Spleen (tissue), 13 donors: ENCODE measurements at places on chromosomes 13 and 19. TPM values are rescaled to one million over a fixed set of nuclear protein-coding genes. Genes with fewer than 3 reads are reported as not detected.

Gene TPTE2
- total RNA-seq: 0.23 TPM

Gene POGLUT2
- total RNA-seq: 4.4 TPM

Gene CLIP3
- total RNA-seq: 7.2 TPM

Gene KLHL1
- not detected for total RNA-seq

Gene ZNF324
- 18.7 TPM for total RNA-seq

Gene ZNF628
- 7.6 TPM for total RNA-seq

Gene SIGLEC12
- 7.0 TPM for total RNA-seq

Gene TICAM1
- total RNA-seq: 18.3 TPM

Gene GRIN2D
- 0.92 TPM for total RNA-seq

Gene IGFL1
- total RNA-seq: not detected

GRCh38 chr13:37158481-37158880 lies 53.0 kb upstream of the CSNK1A1L start:
- H3K4me3 ChIP-seq: no peak overlapping the region
- no peak overlapping the region for H3K27ac ChIP-seq
- no peak for DNase-seq
- H3K27me3 ChIP-seq: no peaks in the 10 kb centered on the region
- no peaks in the 10 kb centered on the region for H3K4me1 ChIP-seq

- H3K27me3 ChIP-seq: peaks cover 66% of the 10 kb centered on the region
- H3K27ac ChIP-seq: no peak overlapping the region
- H3K4me3 ChIP-seq: peak overlapping the region; percentile 67
- peak; percentile 91 for DNase-seq
Measured at GRCh38 chr19:45496349-45496953, 396 bp downstream of the RTN2 start.

- H3K27me3 ChIP-seq: no peaks in the 10 kb centered on the region
- no peak overlapping the region for H3K4me3 ChIP-seq
- peaks cover 9% of the 10 kb centered on the region for H3K4me1 ChIP-seq
- H3K27ac ChIP-seq: no peak overlapping the region
Measured at GRCh38 chr19:4593409-4593851, 33.9 kb upstream of the SEMA6B start.

- peaks cover 36% of the 10 kb centered on the region for H3K4me1 ChIP-seq
- DNase-seq: peak; percentile 90
- peak overlapping the region; percentile 64 for H3K27ac ChIP-seq
- H3K27me3 ChIP-seq: no peaks in the 10 kb centered on the region
Measured at GRCh38 chr19:3146677-3147100, 10.9 kb downstream of the GNA15 start.

DNA sequence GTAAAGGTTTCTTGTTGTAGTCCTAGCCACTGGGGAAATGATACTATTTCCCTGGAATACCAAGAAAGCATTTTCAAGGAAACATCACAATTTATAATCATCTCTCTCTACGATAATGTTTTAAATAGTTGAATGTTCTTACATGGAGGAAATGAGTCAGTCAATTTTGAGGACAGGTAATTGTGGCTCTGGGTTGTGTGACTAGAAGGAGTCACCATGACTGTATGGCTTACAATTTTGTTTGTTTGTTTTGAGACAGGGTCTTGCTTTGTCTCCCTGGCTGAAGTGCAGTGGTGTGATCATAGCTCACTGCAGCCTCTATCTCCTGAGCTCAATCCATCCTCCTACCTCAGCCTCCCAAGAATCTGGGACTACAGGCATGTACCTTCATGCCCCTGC lies 47.4 kb downstream of the COG3 start:
- H3K27ac ChIP-seq: no peak overlapping the region
- no peaks in the 10 kb centered on the region for H3K4me1 ChIP-seq
- no peak for DNase-seq
- no peaks in the 10 kb centered on the region for H3K36me3 ChIP-seq
- H3K4me3 ChIP-seq: no peak overlapping the region
- H3K27me3 ChIP-seq: no peaks in the 10 kb centered on the region

DNA sequence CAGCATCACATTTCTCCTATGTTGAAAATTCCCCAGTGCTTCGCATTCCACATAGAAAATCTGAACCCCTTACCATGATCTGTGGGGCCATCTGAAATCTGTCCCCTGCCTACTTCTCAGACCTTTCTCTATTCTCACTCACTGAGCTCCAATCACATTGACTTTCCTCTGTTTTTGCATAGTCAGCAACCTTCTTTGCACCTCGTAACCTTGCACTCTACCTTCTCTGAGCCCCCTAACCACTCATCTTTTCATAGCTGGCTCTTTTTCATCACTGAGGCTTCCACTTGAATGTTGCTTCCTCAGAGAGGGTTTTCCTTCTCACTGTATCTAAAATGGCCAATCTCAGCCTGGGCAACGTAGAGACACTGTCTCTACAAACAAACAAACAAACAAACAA lies 286.3 kb downstream of the GPC5 start:
- no peak for DNase-seq
- H3K4me1 ChIP-seq: no peaks in the 10 kb centered on the region
- no peaks in the 10 kb centered on the region for H3K36me3 ChIP-seq
- no peak overlapping the region for H3K27ac ChIP-seq
- H3K4me3 ChIP-seq: no peak overlapping the region
- no peaks in the 10 kb centered on the region for H3K27me3 ChIP-seq

GRCh38 chr19:53818756-53819155 lies 5.4 kb downstream of the NLRP12 start:
- peaks cover 50% of the 10 kb centered on the region for H3K36me3 ChIP-seq
- no peaks in the 10 kb centered on the region for H3K4me1 ChIP-seq
- no peak overlapping the region for H3K27ac ChIP-seq
- DNase-seq: no peak

DNA sequence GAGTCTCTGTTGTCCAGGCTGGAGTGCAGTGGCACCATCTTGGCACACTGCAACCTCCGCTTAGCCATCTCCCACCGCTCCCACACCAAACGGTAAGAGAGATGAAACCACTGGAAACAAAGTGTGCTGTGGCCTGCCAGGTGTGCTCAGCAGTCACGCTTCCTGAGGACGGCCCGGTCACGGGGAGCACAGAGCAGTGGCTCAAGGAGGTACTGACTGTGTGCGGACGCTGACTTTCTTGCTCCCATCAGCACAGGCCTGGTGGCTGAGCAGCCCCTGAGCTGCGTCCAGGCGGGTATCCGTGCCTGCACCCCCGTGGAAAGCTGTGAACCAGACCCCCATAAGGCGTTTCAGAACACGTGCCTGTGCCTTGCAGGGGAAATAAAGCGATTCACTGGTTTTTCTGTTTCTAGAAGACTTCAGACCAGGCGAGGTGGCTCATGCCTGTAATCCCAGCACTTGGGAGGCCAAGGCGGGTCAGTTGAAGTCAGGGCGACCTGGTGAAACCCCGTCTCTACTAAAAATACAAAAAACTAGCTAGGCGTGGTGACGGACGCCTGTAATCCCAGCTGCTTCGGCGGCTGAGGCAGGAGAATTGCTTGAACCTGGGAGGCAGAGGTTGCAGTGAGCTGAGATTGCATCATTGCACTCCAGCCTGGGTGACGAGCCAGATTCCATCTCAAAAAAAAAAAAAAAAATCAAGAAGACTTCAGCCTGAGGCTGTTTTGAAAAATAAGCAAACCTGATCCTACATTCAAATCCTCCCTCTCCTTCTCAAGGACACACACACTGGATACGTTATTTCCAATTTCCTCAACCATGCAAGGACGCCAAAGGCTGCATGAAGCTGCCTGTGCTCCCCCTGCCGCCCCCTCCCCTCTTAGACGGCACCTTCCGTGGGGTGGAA lies 25.5 kb downstream of the ADPRHL1 start:
- no peak overlapping the region for H3K27ac ChIP-seq
- H3K4me3 ChIP-seq: no peak overlapping the region
- no peak for DNase-seq
- peaks cover 9% of the 10 kb centered on the region for H3K4me1 ChIP-seq
- no peaks in the 10 kb centered on the region for H3K27me3 ChIP-seq
- H3K36me3 ChIP-seq: no peaks in the 10 kb centered on the region

GRCh38 chr19:17074634-17075034 lies 618 bp downstream of the HAUS8 start:
- DNase-seq: no peak
- peak overlapping the region; percentile 87 for H3K27ac ChIP-seq
- peaks cover 61% of the 10 kb centered on the region for H3K4me1 ChIP-seq
- no peaks in the 10 kb centered on the region for H3K27me3 ChIP-seq
- H3K36me3 ChIP-seq: peaks cover 31% of the 10 kb centered on the region

GRCh38 chr19:7916955-7917266 lies 2.3 kb downstream of the TGFBR3L start:
- H3K4me3 ChIP-seq: peak overlapping the region; percentile 42
- peaks cover 62% of the 10 kb centered on the region for H3K4me1 ChIP-seq
- H3K36me3 ChIP-seq: peaks cover 10% of the 10 kb centered on the region
- peaks cover 57% of the 10 kb centered on the region for H3K27me3 ChIP-seq
- no peak overlapping the region for H3K27ac ChIP-seq

DNA sequence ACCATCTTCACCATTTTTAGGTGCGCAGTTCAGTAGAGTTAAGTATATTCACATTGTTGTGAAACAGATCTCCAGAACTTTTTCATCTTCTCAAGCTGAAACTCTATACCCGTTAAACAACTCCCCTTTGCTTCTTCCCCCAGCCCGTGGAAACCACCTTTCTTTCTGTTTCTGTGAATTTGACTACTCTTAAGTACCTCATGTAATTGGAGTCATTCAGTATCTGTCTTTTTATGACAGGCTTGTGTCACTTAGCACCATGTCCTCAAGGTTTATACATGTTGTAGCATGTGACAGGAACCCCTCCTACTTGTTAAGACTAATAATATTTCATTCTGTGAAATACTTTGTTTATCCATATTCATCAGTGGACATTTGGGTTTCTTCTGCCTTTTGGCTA lies 52.8 kb downstream of the TNFRSF19 start:
- no peak overlapping the region for H3K4me3 ChIP-seq
- H3K27me3 ChIP-seq: no peaks in the 10 kb centered on the region
- H3K36me3 ChIP-seq: no peaks in the 10 kb centered on the region
- no peak overlapping the region for H3K27ac ChIP-seq

DNA sequence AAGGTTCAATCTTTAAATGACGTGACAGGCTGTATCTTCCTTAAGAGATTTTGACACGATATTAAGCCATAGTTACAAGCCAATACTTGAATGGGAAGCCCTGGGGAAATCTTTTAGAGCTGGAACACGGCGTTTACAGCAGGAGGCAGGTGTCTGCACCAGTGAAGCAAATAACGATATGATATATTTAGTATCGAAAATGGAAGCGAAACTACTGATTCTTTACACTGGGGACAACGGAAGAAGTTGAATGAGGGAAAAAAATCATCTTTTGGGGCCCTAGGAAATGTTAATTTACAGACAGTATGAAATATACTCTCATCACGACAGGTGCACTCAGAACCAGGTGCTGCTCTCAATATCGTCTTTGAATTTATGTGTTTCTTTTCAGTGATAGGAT lies 793.9 kb upstream of the PCDH20 start:
- no peak overlapping the region for H3K27ac ChIP-seq
- H3K4me3 ChIP-seq: no peak overlapping the region
- H3K36me3 ChIP-seq: no peaks in the 10 kb centered on the region
- DNase-seq: no peak

GRCh38 chr19:5386841-5387240 lies 46.2 kb upstream of the PTPRS start:
- no peak overlapping the region for H3K27ac ChIP-seq
- H3K4me3 ChIP-seq: no peak overlapping the region
- H3K27me3 ChIP-seq: no peaks in the 10 kb centered on the region
- H3K36me3 ChIP-seq: no peaks in the 10 kb centered on the region
- H3K4me1 ChIP-seq: no peaks in the 10 kb centered on the region
- no peak for DNase-seq

- DNase-seq: no peak
- H3K4me1 ChIP-seq: no peaks in the 10 kb centered on the region
- H3K27ac ChIP-seq: no peak overlapping the region
- no peaks in the 10 kb centered on the region for H3K36me3 ChIP-seq
Measured at GRCh38 chr19:30778061-30778460, 405.9 kb downstream of the ZNF536 start.

- peaks cover 65% of the 10 kb centered on the region for H3K4me1 ChIP-seq
- H3K27me3 ChIP-seq: no peaks in the 10 kb centered on the region
- no peaks in the 10 kb centered on the region for H3K36me3 ChIP-seq
- no peak overlapping the region for H3K4me3 ChIP-seq
Measured at GRCh38 chr13:114142137-114142550, 9.7 kb upstream of the RASA3 start.

DNA sequence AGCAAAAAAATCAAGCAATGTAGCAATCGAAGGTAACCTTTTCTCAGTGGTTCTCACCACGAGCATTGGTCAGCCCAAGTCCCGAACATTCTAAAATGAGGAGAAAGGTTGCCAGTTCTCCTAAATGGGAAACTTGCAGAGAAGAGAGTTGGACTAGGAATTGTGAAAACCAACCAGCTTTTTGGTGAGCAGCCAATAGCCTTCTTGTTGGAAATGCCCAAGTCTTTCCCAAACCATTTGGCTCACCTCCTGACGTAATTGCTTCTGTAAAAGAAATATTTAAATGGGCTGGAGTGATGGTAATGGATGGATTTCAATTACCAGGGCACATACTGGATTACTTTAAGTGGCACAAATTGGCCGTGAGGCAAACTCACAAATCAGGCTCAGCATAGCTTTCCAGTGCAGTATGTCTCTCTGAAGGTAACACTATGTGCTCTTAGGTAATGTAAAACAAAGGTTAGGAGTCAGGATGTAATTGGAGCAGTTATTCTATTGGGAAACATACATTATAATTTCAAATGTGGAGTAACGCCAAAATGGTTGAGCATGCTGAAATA lies 423.2 kb downstream of the KLF5 start:
- no peak for DNase-seq
- no peaks in the 10 kb centered on the region for H3K36me3 ChIP-seq
- no peak overlapping the region for H3K27ac ChIP-seq
- no peaks in the 10 kb centered on the region for H3K27me3 ChIP-seq
- H3K4me3 ChIP-seq: no peak overlapping the region
- no peaks in the 10 kb centered on the region for H3K4me1 ChIP-seq

DNA sequence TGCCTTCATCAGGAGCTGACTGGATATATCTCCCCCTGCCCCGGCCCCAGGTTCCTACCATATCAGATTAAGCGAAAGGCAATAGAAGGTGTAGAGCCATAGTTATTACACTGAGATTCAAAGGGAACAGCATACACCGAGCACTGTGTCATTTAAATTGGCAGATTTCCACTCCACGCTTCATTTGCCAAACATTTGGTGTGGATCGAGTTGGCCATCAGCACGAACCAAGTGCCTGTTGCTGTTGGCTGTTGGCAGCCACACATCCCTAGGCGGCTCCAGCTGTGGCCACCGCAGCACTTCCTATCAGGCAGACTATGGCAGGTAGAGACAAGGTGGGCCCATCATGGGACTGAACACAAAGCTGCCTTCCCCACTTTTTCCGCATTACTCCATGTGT lies 115.8 kb downstream of the CCNA1 start:
- no peak overlapping the region for H3K4me3 ChIP-seq
- H3K27me3 ChIP-seq: no peaks in the 10 kb centered on the region
- no peaks in the 10 kb centered on the region for H3K36me3 ChIP-seq
- H3K27ac ChIP-seq: no peak overlapping the region
- no peak for DNase-seq

- DNase-seq: no peak
- H3K4me3 ChIP-seq: no peak overlapping the region
- no peak overlapping the region for H3K27ac ChIP-seq
- H3K4me1 ChIP-seq: no peaks in the 10 kb centered on the region
Measured at GRCh38 chr13:101382086-101382485, 34.2 kb downstream of the NALCN start.

GRCh38 chr13:110199046-110199831 lies 107.7 kb downstream of the COL4A1 start:
- H3K36me3 ChIP-seq: no peaks in the 10 kb centered on the region
- no peaks in the 10 kb centered on the region for H3K27me3 ChIP-seq
- H3K4me3 ChIP-seq: no peak overlapping the region
- peak overlapping the region; percentile 27 for H3K27ac ChIP-seq
- DNase-seq: no peak

GRCh38 chr13:70388935-70389334 lies 280.7 kb upstream of the KLHL1 start:
- no peaks in the 10 kb centered on the region for H3K4me1 ChIP-seq
- H3K36me3 ChIP-seq: no peaks in the 10 kb centered on the region
- H3K27ac ChIP-seq: no peak overlapping the region
